ENCODE measurements at places on chromosomes 2 and 18.
A peak's percentile ranks its signal among the peaks of the same experiment; 100 is the strongest.

DNA sequence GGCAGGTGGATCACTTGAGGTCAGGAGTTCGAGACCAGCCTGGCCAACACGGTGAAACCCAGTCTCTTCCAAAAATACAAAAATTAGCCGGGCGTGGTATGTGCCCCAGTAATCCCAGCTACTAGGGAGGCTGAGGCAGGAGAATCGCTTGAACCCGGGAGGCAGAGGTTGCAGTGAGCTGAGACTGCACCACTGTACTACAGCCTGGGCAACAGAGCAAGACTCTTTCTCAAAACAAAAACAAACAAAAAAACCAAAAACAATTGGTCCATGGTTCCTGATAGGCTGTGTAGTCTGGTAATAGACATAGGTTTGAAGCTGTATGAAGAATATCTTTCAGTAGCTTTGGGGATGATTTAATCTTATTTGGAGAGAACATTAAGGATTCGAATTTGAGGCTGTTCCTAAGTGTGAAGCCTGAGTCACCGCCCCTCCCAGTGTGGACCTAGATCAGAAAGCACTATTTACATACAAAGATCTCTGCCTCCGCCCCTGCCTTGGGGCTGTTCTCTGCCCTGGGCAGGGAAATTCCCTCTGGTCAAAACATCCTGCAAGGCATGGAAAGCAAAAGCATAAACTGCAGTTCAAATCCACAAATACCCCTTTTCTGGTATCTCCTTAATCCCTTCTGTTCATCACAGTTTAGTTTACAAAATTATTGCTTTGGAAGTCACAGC is 52.8 kb upstream of the PMAIP1 start:
- no peak for DNase-seq

- DNase-seq = no peak
Observed at GRCh38 chr2:227759411-227760118, 13.9 kb downstream of the SCYGR8 start.

DNA sequence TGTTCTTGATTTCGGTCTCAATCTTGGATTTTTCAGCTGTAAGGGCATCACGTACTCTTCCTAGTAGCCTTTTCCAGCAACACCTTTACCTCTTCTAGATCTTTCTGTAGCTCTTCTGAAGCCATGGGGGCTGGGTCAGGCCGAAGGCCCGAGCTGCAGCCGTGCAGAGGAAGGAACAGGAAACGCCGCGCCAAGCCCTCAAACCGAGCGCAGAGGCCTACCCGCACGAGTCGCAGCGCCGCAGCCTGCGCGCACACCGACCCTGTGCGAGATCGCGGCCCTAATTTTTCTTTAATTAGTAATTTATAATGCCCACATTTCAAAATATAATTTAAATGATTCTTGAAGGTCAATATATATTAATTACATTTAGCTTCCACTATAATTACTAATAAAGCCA is 483.8 kb downstream of the NUP35 start:
- no peak for DNase-seq

DNA sequence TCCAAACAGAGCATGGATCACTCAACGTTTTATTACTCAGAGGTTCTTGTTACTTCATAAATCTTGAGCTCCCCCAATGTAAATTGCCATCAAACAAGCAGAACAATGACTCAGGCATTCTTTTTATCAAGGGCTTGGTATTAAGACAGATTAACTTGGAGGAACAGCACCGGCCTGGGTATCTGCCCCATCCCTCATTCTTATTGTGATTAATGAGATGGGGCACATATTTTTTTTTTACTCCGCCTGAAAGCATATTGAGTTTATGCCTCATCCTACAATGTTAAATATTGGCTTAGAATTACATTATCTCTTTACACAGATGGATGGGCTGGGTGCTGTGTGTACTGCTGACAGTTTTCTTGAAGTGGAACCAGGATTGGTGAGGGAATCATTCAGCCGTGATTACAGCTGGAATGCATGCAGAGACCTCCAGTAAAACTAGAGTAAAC is 387.3 kb downstream of the CLIP4 start:
- no peak for DNase-seq

DNA sequence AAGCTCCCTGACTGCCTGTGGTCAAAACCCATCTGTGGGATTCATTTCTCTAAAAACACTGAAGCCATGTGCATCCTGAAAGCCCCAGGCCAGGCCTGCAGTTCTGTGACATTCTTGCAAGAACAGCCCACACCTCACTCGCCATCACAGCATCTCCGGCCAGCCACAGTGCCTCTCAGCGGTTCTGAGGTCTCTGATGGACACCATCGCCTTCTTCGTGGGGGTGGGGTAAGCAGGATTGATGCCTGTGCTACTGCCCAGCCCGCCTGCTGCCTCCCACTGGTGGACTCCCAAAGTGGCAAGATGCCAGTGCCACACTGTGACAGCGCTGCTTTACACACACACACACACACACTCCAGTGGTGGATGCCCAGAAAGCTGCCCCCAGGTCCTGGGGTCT is 5.2 kb upstream of the PRLH start:
- no peak for DNase-seq

DNA sequence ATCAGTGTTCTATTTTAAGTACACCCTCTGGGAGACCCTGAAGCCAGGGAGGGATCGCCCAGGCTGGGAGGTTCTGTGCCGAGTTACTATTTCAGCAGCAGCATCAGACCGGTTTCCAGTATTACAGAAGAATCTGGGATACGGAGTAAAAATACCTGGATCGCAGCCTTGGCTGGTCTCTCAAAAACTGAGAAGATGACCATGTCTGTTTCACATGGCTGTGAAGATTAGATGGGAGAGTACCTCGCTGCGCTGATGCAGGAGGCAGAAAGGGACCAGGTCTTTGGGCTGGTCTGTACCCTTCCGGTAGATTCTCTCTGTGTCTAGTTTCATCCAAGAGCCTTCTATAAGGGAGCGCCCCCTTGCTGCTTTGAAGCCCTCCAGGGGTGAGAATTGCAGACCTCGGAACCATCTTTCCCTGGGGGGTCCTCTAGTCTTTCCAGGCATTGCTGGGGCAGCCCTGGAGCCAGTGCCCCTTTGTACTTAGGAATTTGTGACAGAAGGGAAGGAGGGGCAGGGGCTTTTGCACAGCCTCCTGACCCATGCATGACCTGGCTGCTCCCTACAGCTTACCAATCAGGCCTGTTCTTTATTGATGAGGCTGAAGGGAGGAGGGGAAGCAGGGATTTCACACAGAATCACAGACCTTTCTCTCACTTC is 56.3 kb upstream of the MAPRE3 start:
- no peak for DNase-seq

DNA sequence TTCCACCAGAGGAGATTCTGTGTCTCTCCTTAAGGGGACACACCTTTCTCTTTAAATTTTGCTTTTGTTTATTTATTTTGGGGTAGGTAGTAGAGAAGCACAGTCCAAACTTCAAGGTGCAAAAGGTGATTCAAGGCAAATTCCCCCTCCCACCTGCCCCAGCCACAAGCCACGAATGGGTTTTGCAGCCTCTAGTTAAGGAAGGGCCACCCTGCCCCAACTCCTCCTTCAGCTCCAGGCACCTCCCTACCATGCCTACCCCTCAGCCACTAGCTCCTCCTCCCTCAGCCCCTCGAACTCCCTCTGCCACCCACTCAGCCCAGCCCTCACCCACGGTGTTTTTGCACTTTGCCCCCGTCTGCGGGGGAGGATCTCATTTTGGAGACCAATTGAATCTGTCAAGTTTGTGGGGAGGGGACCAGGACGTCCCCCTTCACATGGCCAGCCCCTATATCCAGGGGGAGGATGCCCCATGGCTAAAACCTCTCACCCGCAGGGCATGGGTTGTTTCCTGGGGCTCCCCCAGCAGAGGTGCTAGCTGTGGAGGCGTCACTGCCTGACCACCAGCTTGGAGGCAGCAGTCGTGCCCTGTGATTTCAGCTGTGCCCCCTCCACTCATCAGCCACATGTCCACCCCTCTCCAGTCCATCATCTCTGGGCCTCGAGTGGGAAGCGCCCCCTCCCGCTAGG is 4.5 kb downstream of the HAAO start:
- no peak for DNase-seq

- no peak for DNase-seq
Observed at GRCh38 chr2:121298476-121298875, 13.5 kb upstream of the TFCP2L1 start.

GRCh38 chr2:112683550-112684414 is 37.0 kb upstream of the NT5DC4 start:
- no peak for DNase-seq

DNA sequence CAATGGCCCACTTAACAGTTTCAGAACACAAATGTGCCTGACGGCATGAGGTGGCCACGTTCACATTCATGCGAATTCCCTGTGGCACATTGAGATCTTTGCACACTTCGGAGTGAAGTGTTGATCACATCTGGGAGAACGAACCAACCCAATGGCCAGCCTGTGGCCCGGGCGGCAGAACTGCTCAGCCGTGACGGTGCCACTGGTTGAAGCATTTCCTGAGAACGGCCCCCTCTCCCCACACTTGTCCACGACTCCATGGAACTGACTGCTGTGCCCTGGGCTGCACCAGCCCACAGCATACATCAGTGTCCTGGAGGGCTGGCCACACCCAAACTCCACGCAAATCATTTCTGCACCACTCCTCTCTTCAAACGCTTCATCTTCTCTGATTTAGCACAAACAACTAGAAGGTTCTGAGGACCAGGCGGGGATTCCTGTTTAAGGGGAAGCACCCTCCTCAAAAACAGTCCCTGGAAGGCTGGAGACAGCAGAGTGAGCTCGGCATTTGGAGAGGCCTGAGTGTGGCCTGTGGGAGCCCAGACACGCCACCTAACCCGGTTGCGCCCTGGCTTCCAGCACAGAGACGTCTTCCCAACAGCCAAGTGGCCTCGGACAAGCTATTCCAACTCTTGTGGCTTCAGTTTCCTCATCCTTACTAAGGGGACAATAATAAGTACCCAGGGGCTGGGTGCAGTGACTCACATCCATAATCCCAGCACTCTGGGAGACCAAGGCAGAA is 9.9 kb upstream of the SALL3 start:
- no peak for DNase-seq

GRCh38 chr2:235270291-235270690 is 223.6 kb upstream of the AGAP1 start:
- no peak for DNase-seq

DNA sequence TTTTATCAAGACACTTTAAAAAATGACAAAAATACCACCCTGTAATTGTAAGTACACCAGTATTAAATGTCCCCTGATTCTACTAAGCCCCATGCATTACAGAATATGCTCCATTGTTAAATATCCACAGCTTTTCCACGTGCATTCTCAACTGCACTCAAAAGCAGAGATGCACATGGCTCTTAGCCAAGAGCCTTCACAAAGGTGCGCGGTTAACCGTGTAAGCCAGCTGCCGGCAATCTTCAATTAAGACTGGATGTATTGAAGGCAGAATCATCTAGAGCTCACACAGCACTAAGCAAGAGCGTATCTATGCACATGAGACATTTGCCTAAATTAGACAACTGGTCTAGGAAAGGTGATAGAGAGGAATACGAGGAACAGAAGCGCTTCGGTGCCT is 278.3 kb downstream of the NAPG start:
- DNase-seq = peak; percentile 1

DNA sequence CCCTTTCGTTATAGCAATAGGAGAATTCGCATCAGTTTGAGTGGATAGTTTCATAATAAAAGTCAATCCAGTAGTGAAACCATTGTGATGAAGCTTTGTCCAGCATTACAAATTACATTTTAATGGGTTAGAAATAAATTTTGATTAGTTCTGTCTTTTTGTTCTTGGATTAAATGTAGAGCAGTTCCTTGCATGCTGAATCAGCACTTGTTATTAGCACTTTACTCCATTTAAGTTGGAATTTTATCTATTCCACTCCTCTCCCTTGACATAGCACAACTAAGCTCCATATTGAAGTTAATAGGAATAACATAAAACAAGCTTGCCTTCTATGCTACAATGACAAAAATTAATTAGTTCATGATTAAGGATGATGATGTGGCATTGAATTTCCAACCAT is 624.1 kb downstream of the CCDC85A start:
- DNase-seq = no peak

DNA sequence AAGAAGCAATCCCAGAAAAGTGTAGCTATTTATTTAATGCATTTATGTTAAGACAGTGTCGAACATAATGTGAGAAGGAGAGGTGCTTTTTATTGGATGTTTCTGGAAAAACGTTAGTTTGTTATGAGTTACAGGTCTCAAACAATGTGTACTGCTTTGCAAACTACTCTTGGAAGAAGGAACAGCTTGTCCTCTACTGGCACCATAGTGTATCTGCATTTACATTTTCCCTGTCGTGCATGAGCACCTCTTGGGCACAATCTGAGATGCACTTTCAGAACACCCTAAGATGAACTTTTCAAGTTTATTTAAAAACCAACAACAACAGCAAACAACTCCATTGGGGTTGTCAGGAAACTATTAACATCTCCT is 22.8 kb downstream of the CCNYL1 start:
- no peak for DNase-seq

DNA sequence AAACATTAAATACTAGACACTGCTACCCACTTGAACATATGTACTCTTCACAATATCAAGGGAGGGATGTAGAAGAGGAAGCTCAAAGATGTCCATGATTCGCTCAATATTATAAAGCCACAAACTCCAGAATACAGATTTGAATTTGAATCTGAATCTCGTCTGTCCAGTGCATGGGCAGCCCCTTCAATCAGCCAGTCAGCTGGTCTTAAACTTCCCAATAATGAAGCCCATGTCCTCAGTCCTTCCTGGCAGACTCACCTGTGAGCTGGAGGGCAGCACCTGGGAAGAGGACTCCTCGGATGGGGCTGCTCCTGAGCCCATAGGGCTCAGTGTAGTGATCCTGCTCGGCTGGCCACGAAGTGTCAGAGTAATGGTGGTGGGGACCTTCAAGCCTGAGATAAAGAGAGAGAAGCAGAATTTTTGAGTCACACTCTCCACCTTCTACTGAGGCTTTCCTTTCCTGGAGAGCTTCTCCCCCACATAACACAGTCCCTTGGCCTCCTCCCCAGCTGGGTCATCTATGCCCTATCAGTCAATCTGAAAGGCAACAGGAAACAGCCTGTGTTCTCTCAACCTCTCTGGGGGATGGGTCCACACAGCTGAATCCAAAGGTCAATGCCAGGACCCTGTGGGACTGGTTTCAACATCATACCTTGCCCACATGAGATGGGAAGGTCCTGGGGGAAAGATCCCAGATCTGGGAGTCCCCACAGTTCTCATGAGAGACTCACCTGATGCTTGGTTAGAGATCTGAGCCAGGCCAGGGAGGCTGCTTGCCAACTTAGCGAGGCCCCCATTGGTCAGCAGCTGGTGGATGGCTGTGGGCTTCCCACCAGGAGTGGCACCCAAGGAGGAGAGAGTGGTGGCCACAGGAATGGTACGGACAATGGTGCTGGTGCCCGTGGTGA is 36.5 kb downstream of the KANSL3 start:
- DNase-seq = no peak

- DNase-seq = peak; percentile 44
Observed at GRCh38 chr2:219029829-219030165, 11.5 kb downstream of the CFAP65 start.
